Anterior cingulate cortex (tissue), 58 donors: ENCODE measurements at places on chromosomes 5 and 9.

GRCh38 chr5:148828511-148829247 lies 2.3 kb downstream of the ADRB2 start:
- DNase-seq: no peak

- no peak for DNase-seq
These were observed 691.2 kb downstream of the TAF11L14 start for GRCh38 chr5:18325431-18325830.

DNA sequence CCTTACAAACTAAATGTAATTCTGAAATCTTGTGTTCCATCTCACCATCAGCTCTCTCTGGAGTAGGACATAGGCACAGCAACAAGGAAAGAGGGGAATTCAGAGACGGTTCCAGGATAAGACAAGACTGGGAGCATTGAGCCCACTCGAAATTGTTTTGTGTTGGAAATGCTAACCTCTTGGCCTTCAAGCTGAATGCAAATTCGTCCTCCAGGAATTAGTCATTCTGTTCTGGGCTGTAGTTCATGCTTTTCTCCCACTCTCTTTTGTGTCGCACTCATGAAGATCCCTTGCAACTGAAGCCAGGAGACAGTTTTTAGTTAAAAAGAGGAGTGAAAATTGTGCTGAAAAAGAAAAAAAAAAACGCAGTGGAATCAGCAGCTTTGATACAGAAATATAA lies 121.7 kb upstream of the SEMA6A start:
- DNase-seq: no peak

DNA sequence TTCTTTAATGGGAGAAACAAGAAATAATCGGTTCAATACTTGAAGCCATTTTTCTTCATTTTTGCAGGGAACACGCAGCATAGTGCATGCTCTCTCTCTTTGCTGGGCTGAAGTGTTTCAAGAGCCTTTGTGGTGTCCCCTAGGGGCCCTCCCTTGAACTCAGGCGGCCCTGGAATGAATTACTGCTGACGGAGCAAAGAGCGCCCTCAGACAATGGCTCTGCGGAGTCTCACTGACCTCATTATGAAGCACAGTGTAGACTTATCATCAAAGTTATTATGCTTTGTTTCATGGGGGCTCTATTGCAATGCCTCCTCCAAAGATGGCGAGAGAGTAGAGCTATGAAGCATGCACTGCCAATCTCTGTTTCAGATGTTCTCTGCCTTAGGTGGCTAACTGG lies 64.8 kb upstream of the ADCY2 start:
- DNase-seq: no peak

- no peak for DNase-seq
These were observed 7.1 kb upstream of the ORM1 start for GRCh38 chr9:114315723-114316363.

- DNase-seq: no peak
These were observed 46.2 kb upstream of the PCSK5 start for GRCh38 chr9:75844321-75844720.

- no peak for DNase-seq
These were observed 8.4 kb downstream of the PDCL start for GRCh38 chr9:122819791-122820489.
